Activated T-cell treated with anti-CD3 and anti-CD28 coated beads for 4 hours (primary cell): ENCODE measurements at places on chromosomes 6 and 20.
A peak's percentile ranks its signal among the peaks of the same experiment; 100 is the strongest.

DNA sequence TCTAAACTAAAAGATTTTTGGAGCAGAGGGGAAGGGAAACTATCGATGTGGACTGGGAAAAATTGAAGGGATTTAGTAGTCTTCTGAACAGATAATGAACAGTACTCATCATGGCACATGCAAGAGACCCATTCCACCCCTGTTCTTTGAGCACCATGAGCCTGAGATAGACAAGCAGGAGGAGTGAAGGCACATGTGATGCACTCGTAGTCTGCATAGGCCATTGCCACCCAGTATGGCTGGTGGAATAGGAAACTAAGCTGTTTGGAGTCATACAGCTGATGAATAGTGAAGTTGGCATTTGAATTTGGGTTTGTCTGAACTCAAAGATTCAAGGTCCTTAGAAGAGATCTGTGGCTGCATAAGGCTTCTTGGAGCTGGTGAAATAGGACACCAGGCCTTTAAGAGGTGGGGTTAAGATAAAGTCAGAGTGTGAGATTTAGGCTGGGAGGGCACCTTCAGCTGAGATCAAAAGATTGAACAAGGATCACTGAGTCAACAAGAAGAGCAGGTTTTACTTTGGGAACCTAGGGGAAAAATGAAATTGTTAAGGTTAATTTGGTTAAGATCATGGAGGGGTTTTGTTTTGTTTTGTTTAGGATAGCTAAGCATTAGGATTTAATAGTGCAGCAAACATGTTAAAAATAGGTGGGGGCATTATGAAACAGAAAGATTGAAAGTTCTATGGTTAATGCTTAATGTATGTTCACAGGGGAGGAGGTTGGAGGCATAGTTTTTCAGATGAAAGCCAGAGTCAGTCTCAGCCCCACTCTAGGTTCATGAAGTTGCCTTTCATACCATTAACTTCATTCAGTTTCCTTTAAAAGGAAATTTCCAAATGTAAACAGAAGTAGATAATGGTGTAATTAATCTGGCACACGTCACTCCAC, 148.8 kb downstream of the ARID1B start:
- DNase-seq = no peak

- no peak for DNase-seq
Observed at GRCh38 chr20:32461836-32462600, 103.9 kb downstream of the ASXL1 start.

- DNase-seq = no peak
Observed at GRCh38 chr6:38040254-38040653, 220.7 kb downstream of the ZFAND3 start.

- no peak for DNase-seq
Observed at GRCh38 chr20:58227391-58228102, 906 bp downstream of the ANKRD60 start.

DNA sequence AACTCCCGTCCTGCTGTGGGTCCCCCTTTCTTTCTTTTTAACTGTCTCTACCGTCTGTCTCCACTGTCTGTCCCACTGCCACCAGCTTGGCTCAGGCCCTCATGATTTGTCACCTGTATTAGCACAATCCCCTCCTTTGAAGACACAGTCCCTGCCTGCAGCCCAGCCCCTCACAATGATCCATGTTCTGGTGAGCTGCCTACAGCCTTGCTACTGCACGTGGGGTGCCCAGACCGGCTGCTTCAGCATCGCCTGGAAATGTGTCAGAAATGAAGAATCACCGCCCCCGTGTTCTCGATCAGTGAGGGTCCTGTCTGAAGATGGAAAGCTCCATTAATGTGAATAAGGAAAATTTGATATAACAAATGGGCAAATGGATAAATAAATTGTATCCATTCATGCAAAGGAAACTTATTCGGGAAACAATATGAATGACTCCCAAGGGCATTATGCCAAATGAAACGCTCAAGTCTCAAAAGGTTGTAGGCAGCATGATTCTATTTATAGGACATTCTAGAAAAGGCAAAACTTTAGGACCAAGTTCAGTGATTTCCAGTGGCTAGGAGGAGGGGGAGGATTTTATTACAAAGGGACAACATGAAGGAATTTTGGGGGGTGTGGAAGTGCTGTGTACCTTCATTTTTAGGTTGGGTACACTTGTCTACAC, 59.4 kb upstream of the CD83 start:
- DNase-seq = no peak

DNA sequence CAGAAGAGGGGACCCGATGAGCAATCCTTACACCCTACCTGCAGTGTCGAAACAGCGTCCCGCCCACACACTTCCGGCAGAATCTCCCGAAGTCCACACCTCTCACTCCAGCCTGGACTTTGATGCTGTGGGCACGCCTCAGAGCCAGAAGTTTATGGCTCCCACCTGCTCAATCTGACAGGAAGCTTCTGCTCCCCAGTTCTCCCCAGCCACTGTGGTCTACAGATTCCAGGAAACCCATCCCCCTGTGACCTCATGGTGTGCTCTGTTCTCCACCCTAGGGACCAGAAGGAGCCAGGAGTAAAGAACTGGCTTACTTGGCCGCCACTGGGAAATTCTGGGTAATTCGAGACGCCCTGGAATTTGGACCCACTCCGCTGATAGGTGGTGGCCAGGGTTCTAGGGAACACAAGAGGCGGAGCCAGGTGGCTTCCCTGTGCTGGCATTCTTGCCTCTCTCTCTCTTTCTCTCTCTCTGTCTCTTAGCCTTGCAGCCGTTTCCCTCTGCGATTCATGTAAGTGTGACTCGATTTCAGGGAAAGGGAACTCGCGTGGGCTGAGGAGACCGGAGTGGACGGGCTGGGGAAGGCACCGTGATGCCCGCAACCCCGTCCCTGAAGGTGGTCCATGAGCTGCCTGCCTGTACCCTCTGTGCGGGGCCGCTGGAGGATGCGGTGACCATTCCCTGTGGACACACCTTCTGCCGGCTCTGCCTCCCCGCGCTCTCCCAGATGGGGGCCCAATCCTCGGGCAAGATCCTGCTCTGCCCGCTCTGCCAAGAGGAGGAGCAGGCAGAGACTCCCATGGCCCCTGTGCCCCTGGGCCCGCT, at the start of gene TRIM15:
Gene TRIM15, plus strand, starts transcription at position 457 of the 828 bp plus-strand sequence. Its CDS starts 139 bp downstream, at position 596.
- peak; percentile 23 for DNase-seq

GRCh38 chr6:118281291-118281690, 266.8 kb upstream of the PLN start:
- no peak for DNase-seq

GRCh38 chr6:153108315-153108714, 22.8 kb downstream of the RGS17 start:
- no peak for DNase-seq

GRCh38 chr6:20791944-20792343, 257.7 kb downstream of the CDKAL1 start:
- no peak for DNase-seq

DNA sequence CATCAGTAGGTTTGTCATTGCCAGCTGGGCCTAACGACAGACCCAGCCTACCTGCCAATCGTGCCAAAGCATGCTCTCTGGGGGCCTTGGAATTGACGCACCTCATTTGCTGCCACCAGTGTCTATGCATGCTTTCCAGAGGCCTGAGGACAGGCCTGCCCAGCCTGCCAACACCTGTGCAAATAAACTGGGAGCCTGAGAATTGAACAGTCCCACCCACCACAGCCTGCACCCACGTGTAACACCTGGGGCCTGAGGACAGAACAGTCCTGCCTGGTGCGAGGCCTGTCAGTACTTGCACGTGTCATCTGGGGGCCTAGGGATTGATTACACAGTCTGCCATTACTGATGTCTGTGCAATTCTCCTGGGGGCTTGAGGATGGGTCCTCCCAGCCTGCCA, 6.2 kb upstream of the RNF217 start:
- DNase-seq = no peak

DNA sequence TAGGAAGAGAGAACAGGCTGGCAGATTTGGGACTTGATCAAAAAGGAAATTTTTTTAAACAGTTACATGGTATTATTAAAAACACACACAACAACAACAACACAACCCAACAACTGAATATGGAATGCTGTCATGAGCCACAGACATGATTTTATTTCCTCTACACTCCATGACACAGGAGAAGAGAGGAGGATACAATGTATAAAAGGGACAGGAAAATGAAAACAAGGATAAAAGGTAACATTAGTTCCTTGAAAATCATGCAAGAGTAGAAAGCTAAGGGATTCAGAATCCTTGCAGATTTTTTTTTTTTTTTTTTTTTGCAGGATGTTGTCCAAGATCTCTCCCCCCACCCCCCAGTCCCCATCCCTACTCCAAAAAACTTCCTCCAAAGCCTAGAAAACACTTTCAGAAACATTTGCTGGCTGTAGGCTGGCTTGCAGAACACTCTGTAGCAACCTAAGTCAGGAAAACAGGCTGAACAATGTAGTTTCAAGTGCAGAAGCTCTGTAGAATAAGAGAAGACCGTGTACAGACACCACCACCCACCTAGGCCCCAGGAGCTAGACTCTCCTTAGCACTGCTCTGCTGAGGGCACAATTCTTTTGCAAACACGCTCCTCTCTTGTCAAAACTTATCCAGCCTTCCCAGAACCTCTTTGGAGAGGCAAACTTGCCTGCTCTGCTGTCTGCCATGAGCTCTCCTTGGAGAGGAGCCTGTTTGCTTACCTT, 845 bp downstream of the ZMYND8 start:
- DNase-seq = no peak

- DNase-seq = no peak
Observed at GRCh38 chr6:5468586-5468985, 207.3 kb downstream of the FARS2 start.

DNA sequence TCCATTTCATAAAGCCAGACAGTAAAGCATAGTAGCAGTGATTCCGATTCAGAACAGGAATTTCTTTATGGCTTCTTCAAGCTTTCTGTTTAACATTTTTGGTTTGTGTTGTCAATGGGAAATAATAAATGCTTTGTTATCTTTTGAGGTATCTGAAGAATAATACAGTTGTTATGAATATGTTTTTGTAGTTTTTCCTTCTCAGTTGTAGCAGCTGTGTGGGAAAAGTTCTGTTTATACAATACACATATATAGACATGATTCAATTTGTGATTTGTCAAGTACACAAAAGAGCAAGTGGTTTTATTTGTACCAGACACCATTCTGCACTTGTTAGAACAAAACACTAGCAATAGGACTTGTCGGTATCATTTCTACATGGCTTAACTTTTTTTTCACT, 96.6 kb downstream of the CDYL start:
- DNase-seq = no peak

GRCh38 chr6:53313784-53314400, 34.9 kb downstream of the ELOVL5 start:
- no peak for DNase-seq

- DNase-seq = no peak
Observed at GRCh38 chr20:60761056-60761455, 491.0 kb upstream of the CDH4 start.

DNA sequence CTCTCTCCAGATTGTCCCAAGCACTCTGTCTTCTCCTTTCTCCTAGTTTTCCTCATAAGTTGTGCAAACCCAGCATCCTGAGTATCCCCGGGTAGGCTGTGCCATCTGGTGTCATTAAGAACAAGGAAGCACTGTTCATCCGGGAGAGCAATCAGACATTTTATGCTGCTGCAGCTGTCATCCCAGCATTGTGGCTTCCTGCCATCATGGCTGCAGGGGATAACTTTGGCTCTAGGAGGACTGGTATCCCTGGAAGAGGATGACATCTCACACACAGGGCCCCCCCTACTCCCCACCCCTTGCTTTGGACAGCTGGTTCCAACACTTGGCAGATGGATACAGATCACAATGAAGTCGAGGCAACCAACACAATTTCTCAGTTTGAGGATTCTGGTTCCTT, 1195.1 kb upstream of the MAP3K7 start:
- no peak for DNase-seq

DNA sequence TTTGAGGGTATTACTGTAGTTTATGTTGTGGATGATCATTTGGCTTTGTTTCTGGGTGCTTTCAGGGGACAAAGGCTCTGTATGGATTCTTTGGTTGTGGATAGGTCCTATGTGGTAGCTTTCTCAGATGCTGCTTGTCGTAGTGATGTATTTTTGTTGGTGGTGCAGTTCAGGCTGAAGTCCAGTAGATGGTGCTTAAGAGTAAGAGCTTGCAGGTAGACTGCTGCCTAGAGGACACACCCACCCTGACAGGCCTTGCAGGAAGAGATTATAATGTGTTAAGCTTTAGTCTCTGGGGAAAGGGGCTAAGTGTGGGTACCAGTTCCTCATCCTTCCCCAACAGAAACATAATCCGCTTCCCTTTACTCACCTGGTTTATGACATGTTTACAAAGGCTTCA, 62.6 kb upstream of the ADGRB3 start:
- DNase-seq = no peak

DNA sequence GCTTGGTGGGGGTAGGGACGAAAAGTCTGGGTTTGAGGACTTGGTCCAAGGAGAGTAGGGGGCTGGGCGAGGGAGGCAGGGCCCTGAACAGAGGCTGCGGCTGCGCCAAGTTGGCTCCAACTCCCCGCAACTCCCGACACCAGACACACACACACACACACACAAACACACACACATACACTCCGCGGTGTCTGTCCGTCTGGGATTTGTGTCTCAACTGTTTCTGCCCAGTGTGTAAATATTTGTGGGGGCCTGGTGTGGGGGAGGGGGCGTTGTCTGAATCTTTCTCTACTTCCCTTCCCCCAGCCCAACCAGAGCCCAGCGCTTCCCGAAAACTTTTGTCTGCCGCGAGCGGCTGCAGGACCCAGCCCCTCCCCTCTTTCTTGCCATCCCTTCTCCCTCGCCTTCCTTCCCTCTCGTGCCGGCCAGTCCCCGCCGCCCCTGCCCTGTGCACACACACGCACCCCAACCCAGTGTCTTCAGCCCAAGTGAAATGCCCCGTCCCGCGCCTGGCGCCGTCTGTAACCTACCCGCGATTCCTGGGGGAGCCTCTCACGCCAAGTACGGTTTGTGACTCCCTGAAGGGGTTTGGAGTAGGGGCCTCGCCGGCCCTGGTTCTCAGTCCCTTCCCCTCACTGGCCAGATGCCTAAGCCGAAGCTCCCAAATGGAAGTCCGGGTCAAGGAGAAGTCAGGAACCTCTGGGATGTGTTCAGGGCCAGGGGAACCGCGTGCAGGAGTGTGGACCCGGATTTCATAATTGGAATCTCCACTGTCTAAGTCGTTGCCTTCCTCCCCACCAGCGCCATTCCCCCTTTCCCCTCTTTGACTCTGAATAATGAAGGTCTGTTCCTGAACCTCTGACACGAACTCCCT, 904 bp downstream of the MDFI start:
- no peak for DNase-seq

DNA sequence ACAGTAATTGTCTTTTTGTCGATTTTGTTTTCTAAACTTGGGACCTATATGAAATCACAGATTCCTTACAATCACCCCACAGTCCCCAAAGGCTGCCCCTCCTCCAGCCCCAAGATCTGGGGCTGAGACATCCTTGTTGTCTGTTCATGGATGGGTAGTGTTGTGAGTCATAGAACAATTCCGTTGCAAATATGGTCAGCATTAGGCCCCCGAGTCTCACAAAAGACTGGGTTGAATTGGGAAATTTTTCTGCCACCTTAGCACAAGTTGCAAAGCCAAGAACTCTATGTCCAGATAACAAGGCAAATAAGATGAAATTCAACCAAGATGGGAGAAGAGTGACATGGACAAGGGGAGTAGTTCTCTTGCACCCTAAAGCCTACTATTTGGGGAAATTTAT, 10.5 kb upstream of the TAB2 start:
- no peak for DNase-seq
